ENCODE measurements at places on chromosomes 6 and 20.

DNA sequence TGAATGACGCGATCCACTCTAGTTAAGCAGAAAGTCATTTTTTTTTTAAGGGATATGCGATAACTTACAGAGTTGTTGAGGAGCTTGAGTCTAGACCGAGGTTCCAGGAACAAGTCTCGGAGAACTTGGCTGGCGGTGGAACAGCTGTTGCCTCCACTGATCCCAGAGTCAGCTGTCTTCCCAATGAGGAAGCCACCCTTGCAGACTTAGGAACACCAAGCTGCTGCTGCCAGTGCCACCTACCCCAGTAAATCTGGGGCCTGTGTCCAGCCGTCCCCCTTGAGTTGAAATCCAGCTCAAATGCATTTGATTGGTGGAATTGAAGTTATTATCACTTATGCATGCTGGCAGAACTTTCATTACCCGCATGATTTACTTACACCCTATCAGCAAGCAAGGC, 6.7 kb downstream of the PFDN4 start:
- no peak for DNase-seq

DNA sequence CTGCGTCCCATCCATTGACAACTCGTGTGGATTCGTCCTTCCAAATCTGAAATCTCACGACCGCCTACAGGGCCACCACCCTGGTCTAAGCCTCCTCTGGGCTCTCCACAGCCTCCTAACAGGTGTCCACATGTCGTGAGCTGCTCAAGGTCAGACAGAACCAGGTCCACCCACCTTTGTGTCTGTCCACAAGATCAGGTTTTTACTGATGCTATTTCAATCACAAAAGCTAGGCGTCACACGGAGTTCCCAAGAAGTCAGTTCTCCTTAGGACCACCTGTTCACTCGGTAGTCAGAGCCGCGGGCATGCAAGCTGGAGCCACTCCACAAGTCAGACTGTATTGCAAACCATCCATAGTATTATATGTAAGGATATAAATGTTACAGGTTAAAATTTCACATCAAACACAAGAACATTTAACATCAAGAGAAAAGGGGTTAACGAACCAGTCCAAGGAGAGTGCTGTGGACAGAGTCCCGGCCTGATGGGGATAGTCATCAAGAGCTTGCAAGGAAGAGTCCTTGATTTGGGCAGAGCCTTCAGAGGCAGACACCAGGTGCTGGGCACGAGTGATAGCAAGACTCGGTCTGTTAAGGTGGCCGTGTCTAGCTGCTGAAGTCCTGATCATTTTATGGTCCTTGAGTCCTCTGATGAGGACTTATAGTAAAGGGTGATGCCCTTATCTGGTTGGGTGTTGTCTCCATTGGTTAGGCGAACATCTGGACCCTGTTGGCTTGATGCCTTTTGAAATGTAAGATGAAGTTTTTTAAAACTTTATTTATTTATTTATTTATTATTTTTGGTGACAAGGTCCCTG, 731 bp upstream of the DNPH1 start:
- no peak for DNase-seq

DNA sequence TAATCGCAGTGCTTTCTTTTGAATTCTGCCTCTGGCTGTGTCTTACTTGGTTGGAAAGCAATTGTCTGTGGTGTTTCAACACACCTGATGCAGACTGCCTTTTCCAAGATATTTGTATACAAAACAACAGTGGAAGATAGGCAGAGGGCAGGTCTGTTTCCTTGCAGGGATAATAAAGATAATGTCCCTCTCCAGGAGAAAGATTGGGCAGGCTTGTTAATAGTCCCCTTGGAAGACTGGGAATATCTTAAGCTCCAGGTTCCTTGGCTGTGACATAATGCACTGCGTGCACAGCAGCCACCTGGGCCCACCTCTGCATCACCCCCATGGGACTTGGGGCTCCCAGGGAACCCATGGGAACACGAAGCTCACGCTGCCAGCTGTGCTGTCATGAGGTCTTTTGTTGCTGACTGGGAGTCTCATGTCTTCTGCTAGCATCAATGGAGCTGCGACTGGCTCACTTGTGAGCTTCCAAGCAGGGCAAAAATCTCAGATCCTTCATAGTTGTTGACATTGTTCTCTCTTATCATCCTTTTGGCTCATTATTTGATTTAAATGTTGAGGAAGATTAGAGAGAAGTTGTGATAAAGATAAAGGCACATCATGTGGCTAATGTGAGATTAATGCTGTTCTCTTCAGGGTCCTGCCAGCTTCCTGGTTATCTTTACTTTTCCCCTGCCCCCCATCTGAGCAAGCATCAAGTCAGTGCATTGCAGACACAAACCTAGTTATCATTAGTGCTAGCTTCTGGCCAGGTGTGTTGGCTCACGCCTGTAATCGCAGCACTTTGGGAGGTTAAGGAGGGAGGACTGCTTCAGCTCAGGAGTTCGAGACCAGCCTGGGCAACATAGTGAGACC, 107.1 kb upstream of the ASF1A start:
- no peak for DNase-seq

GRCh38 chr6:165807249-165807960, 144.4 kb upstream of the PDE10A start:
- no peak for DNase-seq

DNA sequence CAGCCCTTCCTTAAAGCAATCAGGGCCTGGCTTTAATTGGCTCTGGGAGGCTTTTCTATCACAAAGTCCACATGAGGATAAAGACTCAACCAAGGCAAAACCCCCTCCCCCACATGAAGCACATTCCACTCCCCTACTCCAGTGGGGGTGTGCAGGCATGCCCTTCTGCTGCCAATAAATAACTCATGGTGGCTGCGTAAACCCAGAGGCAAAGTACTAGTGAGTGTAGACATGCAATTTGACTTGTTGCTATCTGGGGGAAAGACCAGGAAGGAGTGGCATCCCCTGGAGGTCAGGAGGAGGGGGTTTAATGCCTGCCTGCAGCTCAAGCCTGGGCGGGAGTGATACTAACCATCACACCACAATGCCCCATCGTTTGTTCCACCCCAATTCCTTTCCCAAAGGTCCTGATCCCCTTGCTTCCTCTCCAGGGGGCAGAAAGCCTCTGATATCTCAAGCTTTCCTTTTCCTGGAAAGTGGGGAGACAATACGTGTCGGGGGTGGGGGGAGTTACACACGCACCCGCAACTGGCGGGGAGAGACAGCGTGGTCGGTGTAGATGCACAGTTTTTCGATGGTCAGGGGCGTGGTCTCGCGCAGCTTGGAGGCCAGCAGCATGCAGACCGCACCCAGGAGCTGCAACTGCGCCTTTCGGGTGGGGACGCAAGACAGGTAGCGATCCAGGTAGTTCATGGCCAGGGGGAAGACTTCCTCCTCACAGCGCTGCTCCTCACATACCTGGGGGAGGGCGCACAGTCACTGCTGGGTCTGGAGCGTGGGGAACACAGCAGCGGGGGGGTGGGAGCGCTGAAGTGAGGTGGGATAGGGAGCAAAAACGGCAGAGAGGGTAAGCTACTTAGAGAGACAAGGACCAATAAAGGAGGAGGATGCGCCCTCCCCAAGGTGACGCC, 1.5 kb downstream of the CCND3 start:
- no peak for DNase-seq

DNA sequence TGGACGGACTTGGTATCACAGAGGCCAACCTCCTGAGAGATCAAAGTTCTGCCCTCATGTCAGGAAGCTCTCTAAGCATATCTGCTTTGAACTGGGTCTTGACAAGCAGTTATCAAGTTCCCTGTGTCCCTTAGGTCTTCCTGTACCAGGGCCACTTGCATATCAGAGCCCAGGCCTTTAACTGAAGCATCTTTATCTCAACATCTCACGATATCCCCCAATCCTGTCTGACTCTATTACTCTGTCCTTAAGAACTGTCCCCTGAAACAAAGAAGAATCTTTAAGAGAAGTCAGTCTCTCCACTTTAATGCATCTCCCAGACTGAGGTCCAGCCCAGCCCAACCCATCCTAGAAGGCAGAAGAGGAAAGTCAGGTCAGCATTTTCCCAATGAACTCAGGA, 8.2 kb downstream of the MAS1L start:
- DNase-seq = no peak

GRCh38 chr6:71284785-71285184, 3.8 kb upstream of the OGFRL1 start:
- DNase-seq = no peak

- DNase-seq = no peak
These were observed 21.0 kb downstream of the KHDC1L start for GRCh38 chr6:73204252-73204651.

DNA sequence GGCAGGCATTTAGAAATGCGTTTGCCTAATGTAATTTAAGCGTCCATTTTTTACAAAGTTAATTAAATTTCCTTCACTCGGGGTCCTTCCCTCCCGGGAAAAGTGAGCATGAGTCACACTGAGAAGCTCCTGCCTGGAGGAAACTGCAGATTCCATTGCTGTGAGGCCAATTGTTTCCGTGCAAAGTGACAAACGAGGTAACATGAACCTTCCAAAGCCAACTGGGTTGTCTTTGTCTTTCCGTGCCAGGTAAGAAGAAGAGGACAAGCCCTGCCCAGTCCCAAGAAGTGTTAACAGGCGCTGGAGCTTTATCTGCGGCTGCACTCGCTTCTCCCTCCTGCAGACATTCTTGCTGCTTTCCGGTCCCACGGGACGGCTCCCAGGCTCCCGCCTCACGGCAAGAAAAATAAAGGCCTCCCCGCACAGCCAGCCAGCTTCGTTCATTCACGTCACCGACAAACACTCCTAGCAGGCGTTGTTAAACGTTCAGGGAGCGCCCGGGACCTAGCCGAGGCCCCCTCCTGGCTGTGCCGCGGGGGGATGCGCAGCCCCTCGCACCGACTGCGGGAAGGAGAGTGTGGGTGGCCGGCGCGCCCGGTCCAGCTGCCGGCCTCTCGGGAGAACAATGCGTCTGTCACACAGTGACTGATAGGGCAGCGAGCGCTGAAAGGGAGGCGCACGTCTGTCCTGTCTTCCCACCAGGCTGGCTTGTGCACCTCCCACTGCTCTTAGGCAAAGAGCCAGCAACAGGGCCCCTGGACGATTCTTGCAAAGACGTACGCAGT, 61.5 kb upstream of the HDDC2 start:
- DNase-seq = peak; percentile 25

GRCh38 chr6:41536795-41537758, 9.1 kb upstream of the FOXP4 start:
- DNase-seq = no peak

GRCh38 chr6:106051226-106051625, 34.9 kb upstream of the PRDM1 start:
- DNase-seq = no peak

All from HS-5 (cell line).